HFFc6 (cell line): ENCODE measurements at places on chromosomes 3 and 15. TPM values are rescaled to one million over a fixed set of nuclear protein-coding genes. Genes with fewer than 3 reads are reported as not detected.

Gene DUOXA2
- not detected in 3 replicates for total RNA-seq

DNA sequence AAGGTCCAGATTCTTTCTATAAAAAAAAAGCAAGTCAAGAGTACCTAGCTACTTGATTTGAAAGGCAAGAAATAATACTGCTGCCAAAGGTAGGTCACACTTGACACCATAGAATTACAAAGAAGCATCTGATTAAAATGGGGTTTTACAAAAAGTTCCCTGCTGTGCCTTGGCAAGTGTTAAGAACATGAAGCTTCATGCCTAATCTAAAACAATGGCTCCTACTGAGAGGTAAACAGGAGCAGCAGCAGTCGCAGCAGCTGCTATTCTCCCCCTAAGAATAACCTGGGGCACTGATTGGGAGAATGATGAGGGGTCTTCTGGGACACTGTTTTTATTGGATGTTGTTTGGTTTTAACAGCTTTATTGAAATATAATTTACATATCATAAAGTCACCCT lies 14.1 kb downstream of the UBP1 start:
- DNase-seq: no peak

Gene TPRG1
- total RNA-seq: not detected in 3 replicates

- DNase-seq: no peak
Observed at GRCh38 chr15:83300826-83301225, 16.4 kb upstream of the BNC1 start.

Gene FBXL2
- 10.3 to 15.8 TPM (median 10.3 TPM) in 3 replicates for total RNA-seq

- no peak for DNase-seq
Observed at GRCh38 chr3:117645561-117646242, 936.1 kb downstream of the TUSC7 start.

Gene GAP43
- not detected in 3 replicates for total RNA-seq

DNA sequence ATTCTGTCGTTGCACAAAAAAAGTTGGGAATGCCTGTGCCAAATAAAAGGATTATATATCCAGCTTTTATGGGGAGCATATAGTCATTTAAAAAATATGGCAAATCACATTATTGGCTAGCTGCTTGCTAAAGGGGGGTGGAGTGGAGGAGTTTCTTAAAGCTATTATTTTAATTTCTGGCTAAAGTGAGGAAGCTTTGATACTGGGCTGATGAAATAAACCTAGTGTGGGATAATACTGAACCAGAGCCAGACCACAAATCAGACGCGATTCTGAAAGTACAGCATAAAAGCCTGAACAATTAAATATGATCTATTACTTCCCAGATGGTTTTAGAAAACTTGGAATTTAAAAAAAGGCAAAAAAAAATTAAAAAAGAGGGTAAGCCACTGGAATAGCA lies 14.4 kb downstream of the POLR2M start:
- DNase-seq: no peak

- no peak for DNase-seq
Observed at GRCh38 chr15:83914906-83915305, 261.0 kb downstream of the ADAMTSL3 start.

- no peak for DNase-seq
Observed at GRCh38 chr3:3241596-3241995, 62.1 kb upstream of the CRBN start.

DNA sequence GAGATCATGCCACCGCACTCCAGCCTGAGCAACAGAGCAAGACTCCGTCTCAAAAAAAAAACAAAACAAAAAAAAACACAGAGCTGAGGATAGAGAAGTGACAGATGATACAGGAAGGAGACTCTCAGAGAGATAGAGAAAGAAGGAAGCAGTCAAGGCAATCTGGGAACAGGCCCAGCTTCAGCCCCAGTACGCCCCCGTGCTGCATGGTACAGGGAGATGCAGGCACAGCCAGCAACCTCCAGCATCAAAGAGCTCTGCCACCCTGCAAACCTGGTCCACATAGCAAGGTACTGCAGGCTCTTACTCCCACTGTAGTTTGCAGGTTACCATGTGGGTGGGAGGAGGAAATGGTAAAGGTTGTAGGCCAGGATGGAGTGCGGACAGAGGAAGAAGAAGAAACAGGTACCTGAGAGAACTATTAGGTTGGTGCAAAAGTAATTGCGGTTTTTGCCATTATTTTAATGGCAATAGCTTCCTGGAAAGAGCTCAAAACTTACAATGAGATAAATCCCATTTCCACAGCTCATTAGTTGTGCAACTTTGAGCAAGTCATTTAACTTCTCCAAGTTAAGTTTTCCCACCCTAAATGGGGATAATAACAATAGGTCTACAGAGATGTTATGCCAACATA lies 253.0 kb downstream of the ARRDC4 start:
- no peak for DNase-seq

DNA sequence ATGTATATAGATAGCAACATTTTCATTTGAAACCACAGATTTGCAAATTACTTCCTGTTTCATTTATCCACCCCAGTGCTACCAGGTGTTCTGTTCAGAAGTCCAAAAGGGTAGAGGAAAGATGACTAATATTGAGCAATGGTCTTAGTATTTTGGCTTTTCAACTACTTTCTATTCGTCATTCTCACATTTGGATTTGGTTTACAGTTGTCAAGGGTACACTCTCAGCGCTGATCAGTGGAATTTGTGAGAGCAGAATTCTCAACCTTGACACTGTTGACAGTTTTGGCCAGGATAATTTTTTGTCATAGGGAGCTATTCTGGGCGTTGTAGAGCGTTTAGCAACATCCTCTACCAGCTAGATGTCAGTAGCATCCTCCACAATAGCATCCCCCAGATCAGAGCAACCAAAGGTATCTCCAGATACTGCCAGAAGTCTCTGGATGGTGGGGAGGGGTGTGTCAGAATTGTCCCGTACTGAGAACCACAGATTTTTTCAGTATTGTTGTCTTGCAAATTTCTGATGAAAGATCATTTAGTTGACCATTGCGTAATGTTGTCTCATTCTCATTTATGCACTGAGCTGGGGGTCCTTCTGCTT lies 4.2 kb downstream of the HMCES start:
- no peak for DNase-seq

DNA sequence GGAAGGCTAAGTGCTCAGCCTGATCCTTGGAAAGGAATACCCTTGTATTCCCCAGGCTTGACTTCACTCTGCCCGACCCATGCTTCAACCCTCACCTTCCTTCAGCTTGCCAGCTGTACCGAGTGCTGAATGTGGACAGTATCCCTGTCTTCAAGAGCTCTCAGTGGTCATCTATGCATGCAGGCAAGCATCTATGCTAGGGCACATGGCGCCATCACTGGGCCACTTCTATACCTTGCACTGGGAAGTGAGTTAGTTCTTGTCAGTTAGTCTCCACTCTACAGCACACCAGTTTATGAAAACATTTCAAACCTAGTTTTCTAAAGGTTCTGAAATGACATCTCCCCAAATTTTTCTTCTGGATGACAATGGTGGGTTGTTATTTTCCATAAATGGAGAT lies 82.0 kb upstream of the MYRIP start:
- DNase-seq: no peak

Gene MAP1A
- total RNA-seq: 138 to 171 TPM (median 169 TPM) in 3 replicates

Gene MYRIP
- 0.07 to 0.14 TPM (median 0.09 TPM) in 3 replicates for total RNA-seq

Gene TTC23
- 11.1 to 14.1 TPM (median 11.7 TPM) in 3 replicates for total RNA-seq

Gene LMOD3
- not detected in 3 replicates for total RNA-seq

DNA sequence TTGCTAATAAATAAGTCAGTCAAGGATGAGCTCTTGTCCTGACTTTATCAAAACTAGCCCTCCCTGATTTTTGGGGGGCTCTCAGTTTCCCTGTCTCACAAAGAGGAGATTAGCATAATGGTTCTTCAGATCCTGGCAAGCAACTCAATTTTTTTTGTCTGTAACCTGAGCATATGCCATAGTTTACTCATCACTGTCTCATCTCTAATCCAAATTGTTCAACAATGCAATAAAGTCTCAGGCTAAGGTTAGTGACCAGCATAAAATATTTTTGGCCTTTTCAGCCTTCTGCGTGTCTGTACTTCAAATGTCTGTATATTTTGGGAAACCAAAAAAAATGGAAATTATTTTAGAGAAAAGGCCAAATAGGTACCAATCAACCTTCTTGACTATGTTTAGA lies 465.6 kb upstream of the TPRG1 start:
- no peak for DNase-seq

Gene DOCK3
- 0.12 to 0.23 TPM (median 0.23 TPM) in 3 replicates for total RNA-seq

GRCh38 chr15:100859970-100860828 lies 19.4 kb upstream of the ALDH1A3 start:
- DNase-seq: no peak

Gene ELL3
- 0.71 to 1.5 TPM (median 0.92 TPM) in 3 replicates for total RNA-seq

DNA sequence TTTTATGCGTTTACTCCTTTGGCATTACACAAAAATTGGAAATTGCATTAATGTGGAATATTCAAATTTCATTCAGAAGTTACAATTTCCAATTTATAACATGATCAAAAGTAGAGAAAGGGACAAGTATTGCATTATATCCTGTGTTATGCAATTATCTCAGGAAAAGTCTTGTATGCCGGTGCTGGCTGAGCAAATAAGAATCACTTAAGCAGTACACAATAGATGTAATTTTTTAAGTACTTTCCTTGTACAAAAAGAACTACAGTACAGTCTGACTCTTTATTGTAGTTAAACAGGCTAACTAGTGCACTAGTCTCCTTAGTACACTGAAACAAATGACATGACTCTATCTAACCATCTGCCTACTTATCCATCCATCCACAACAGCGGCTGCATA lies 493.2 kb upstream of the KCNMB2 start:
- no peak for DNase-seq

DNA sequence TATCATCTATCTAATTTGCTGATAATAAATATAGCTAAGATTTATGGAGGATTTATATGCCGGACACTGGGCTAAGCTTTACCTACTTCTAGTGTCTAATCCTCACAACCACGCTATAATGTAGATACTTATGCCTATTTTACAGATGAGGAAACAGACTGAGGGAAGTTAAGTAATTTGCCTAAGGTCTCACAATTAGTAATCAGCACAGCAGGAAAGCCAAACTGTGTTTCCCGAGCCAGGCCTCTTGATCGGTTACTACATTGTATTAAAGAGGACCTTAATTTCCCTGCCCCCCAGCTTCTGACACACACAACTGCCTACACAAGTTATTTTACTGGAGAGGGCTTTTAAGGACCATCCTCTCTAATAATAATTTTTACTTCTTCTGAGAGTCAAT lies 40.9 kb downstream of the ONECUT1 start:
- no peak for DNase-seq

DNA sequence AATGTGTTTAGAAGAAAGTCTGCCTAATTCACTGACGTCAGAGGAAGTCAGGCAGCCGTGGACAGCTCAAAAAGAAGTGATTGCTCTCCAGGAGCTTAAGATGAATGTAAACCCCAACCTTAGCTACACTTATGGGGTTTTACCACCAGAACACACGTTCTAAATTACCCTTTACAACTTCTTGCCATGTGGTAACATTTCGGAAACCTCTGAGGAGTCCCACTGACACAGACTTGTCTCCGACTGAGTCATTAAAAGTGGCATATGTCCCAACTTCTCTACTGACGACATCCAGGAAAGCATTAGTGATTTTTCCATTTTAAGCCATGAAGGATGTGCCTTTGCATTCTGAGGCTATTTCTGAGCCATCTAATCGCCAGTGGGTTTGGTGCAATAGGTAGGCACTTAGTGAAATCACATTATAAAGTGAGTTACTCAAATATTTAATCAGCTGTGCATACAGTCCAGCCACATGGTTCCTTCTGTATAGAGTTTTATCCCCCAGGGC lies 32.4 kb downstream of the C2CD4A start:
- peak; percentile 84 for DNase-seq

DNA sequence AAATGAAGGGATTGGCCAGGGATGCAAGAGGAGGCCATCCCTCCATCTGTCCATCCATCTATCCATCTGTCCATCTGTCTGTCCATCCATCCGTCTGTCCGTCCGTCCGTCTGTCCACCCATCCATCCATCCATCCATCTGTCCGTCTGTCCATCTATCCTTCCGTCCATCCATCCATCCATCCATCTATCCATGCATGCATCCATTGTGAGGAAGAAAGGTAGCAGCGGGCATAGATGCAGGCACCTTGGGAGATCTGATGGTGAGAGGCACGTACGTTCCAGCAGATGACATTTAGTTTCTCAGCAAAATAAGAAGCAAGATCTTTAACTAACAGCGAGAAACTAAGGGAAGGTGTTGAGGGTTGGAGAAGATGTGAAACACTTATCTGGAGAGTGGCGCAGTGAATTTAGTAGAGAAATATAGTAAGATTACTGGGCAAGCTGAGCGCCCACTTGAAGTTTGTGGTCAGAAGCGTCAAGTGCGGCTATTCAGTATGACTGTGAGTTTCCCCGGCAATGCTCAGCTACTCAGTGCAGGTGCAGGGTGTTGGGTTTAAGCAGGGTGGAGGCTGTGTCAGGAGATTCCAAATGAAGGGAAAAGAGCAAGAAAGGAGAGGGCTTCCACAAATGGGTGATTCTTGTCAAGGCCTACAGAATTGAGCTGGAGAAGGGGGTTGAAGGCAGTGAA lies 22.4 kb upstream of the SRP14 start:
- DNase-seq: no peak

GRCh38 chr3:27638594-27638993 lies 83.5 kb downstream of the EOMES start:
- DNase-seq: no peak

Gene NLGN1
- 9.8 and 16.6 TPM in 2 replicates for total RNA-seq

Gene SEC22A
- total RNA-seq: 14.4 to 20.2 TPM (median 15.4 TPM) in 3 replicates

DNA sequence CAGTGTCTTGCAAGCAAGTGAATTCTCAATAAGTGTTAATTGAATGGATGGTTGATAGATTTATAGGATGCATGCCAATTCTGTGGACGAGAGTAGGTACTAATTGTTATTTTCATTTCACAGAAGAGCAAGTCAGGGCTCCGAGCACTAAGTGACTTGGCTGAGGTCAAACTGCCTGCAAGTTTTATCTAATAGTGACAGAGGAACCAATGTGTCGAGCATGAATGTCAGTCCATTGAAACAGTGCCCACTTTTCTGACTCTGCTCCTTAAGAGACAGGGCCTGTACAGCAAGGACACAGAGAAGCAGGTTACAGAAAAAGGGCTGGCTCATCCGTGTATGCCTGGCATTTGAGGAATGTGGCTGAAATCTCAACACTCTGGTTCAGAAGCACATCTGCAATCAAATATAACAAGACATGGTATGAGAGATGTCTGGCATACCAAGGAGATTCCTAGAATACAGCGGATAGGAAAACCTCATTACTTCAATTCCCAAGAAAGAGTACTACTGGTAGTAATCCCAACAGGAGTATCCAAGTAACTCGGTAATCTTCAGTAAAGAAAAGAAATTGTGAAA lies 6.0 kb upstream of the B3GNT5 start:
- no peak for DNase-seq

Gene CCDC13
- total RNA-seq: 0.31 and 0.44 TPM in 2 replicates

Gene NIT2
- 36.8 to 43.5 TPM (median 39.6 TPM) in 3 replicates for total RNA-seq

Gene PPP2R3A
- 18.4 and 24.0 TPM in 2 replicates for total RNA-seq

- DNase-seq: no peak
Observed at GRCh38 chr15:59524331-59524731, 86.3 kb downstream of the FAM81A start.

Gene LYZL4
- not detected in 3 replicates for total RNA-seq

GRCh38 chr3:146501752-146502151 lies 32.4 kb upstream of the PLSCR2 start:
- no peak for DNase-seq

DNA sequence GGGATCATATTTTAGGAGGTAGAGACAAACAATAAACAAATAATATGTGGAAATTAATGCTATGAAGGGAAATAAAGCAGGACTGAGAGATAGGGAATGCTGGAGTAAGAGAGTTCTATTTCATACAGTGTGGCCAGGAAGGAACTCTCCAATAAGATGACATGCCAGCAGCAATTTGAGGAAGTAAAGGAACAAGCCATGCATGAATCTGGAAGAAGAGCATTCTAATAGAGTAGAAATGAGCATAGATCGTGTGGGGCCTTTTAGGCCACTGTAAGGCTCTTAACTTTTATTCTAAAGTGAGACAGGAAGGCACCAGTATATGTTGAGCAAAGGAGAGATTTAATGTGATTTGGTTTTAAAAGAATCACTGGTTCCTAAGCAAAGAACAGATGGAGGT lies 126.3 kb downstream of the DMXL2 start:
- no peak for DNase-seq

Gene SEMA6D
- total RNA-seq: 1.8 to 3.0 TPM (median 2.6 TPM) in 3 replicates

Gene CA12
- 8.2 to 14.8 TPM (median 8.8 TPM) in 3 replicates for total RNA-seq
